Foreskin fibroblast (primary cell): ENCODE measurements at places on chromosomes 2 and 18.

DNA sequence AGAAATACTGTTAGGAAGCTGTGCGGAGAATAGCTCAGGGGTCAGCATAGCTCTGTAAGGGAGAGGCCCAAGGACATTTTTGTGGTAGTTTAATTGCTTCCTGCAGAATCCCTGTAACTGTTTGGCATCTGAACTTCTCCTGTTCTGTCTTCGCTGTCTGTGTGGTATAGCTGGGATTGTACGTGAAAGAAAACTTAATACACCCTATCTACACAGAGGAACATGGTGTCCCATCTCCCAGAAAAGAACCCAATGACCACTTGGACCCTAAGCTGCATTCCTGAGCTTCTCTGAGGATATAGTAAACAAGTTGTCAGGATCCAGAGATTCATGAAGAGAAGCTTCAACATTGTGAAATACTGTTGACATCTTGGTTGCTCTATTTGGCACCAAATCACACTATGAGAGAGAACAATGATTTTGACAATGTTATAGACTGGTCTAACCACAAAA lies 81.3 kb downstream of the CDC42EP3 start:
- DNase-seq: peak; percentile 78

GRCh38 chr2:40300391-40300790 lies 151.5 kb downstream of the SLC8A1 start:
- DNase-seq: no peak

DNA sequence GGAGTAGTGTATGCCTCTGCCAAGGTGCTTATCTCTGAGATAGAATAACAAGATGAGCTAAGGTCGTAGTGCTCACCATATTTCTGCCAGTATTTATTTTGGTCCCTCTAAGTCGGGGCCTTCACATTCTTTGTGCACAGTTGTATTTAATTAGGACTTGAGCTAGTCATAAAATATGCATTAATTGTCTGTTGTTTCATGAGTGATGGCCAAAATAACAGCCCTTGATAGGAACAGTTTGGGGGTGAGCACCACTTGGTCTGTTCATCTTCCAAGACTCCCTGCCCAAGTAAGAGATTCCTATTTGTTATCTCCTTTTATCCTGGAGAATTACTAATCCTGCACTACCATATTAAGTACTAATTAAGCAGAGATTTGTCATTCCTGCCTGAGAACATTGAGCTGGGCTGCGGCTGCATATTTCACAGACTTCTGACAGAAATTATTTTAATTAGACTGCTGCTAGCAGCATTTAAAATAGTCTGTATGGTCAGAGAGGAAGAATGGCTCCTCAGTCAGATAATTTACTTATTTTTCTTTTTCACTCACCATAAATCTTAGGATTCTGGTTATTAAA lies 435.1 kb downstream of the MTX2 start:
- no peak for DNase-seq

- no peak for DNase-seq
These were observed 6.2 kb downstream of the GLI2 start for GRCh38 chr2:120741571-120742561.

DNA sequence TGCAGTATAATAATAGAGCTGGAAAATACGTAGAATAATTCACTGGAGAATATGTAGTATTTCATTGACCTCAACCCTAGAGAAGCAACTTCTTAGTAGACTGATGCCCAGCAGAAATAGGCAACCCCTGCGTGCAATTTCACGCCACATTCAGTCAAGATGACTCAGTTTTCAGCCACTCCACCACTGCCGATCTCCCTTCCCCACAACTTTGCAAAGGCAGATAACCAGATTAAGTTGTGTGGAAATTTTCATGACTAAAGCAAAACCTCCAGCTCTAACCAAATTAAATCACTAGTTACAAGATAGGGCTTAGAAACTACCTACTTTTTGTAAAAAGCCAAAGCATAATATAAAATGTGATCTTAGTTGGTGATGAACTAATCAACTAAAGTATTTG lies 63.3 kb upstream of the STK17B start:
- DNase-seq: peak; percentile 49

DNA sequence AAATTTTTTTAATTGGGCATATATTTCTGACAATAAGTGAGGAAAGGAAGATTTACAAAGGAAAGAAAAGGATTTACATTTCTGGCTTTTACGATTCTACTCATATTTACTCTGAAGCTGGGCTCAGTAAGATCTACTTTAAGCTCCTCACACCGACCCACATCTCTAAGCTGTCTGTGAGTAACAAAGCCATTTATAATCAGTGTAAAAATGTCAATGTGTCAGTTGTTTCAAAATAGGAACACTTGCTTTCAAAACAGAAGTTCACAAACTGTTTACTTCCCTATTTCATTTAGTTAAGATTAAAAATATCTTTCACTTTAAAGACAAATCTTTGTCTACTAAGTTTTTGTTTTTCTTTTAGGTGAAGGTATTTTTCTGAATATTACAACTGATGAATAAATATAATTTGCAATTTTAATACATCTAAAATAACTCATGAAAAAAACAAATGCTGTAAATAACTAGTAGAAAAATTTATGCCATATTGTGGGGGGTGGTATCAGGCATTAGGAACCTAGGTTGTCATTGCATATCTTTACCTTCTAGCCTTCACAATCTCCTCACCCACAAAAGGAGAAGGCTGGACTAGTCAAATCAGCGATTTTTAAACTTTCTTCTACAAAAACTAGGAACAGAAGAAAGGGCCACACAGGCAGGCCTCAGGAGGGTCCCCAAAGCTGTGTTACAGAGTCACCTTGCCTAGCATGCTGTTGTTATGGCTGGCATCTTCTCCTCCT lies 64.5 kb downstream of the TMEM131 start:
- no peak for DNase-seq

DNA sequence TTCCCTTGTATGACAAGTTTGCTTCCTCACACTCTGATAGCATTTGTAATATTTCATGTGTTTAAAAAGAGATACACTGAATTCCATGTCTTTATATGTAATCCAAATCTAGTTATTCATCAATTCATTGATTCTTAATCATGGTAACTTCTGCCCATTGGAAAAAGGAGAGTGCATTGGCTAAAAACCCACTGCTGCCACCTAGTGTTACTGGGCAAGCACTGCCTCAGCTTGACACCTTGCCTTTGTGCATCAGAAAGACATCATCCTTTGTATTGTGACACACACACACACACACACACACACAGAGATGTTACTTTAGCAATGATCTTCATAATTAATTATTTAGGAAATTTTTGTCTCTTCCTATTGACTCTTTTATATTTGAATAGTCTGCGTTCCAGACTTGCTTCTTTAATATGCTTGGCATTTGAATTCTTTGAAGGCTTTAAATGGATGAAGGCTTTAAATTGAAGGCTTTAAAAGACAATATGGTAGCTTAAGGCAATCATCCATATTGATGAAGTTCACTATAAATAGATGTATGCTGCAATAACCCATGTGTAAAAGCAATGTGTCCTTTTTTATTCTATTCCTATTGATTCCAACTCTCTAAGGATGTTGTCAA lies 414.2 kb upstream of the CHST9 start:
- DNase-seq: peak; percentile 56

DNA sequence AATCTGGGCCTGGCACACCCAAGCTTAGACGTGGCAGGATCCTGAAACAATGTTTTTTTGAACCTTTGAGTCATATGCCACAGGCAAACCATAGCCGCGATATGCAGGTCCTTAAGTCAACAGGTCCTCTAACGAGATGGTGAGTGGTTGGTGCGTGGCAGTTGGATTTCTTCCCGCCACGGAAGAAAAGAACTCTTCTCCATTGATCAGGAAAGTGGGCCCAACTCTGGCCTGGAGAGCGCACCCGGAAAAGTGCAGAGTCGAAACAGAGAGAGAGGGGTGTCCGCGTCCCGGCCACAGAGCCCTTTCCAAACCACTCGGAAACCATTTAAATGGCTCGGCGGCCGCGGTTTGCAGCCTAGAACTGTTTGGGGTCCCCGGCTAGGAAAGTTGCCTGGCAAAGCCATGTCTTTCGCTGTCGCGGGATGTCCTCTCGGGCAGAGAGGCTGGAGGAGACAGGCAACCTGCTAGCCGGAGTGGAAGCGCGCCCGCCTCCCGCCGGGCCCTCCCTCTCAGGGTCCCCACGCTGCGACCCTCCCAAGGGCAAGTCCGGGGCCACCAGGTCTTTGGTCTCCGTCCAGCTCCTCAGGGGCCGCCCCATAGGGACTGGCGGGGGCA lies 777 bp downstream of the GALNT3 start:
- DNase-seq: no peak

DNA sequence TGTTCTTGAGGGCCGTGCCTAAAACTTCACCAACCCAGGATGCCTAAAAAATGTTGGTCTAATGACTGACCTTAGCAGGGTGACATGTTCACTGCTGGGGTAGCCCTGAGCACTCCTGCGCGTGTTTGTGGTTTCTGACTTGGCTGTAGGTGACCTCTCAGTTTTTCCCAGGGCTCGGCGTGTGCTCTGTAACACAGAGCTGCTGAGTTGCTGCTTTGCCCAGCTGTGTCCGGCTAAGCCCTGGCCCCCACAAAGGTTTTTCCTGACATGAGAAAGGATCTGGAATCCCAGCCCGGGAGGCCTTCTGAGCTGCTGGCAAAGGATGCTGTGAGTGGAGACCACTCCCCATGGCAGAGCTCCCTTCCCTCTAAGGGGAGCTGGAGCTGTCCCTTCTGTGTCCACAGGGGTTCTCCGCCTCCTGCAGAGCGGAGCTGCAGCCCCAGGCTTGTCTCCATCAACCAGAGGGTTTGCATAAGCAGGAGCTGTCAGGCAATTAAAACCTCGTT lies 52.7 kb downstream of the CRIM1 start:
- peak; percentile 23 for DNase-seq

GRCh38 chr2:12884713-12885282 lies 168.1 kb downstream of the TRIB2 start:
- DNase-seq: peak; percentile 87

- no peak for DNase-seq
These were observed 269.8 kb downstream of the TMX3 start for GRCh38 chr18:68445136-68445535.

DNA sequence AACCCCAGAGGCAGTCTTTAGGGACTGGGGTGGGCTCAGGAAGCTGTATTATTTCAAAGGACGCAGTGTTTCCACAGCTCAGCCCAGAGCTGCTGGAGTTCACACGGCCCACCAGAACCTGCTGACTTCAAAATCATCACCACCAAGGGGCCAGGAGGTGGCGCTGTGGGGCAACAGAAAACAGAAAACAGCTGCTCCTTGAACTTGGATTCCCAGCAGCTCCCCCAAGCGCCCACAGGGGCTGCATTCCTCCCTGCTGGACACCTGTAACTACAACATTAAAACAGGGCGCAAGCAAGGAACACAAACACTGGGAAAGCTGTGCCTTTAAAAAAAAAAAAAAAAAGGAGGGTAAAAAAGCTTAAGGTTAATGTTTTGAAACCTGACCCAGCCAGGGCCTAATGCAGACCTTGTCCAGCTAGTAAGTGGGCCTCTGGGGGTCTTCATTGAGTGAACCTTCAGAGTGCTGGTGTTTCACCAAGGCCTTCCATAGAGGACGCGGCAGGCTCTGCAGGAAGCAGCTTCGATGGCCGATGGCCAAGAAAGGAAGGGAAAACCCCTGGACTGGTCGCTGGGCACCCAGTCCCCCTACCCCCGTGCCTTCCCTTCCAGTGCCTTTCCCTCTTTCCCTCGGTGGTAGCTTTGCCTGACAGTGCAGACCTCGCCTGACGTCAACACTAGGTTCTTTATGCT lies 25.9 kb downstream of the MLPH start:
- peak; percentile 94 for DNase-seq

DNA sequence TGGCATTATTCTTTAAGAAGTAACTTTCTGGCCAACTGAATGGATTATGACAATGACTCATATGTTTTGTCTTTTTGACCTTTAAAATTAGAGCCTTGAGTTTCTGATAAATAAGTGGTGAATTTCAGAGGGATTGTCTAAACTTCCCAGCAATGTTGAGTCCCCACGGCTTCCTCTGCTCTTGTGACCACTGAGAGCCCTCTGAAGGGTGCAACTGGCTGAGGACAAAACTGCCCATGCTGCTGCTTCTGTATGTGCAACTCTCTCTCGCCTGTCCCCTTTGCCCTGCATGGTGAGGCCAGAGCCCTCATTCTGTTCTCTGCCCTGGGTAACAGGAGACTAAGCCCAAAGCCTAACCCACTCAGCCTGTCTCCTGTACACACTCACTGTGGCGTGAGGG lies 52.7 kb upstream of the SLC14A1 start:
- DNase-seq: no peak
